Activated CD4-positive, alpha-beta memory T cell treated with anti-CD3 and anti-CD28 coated beads, Interleukin-2, amount 10 ng/mL, durations not matched to agents 7 days and 5 days (primary cell): ENCODE measurements at places on chromosomes 7 and 10.
A peak's percentile ranks its signal among the peaks of the same experiment; 100 is the strongest.

DNA sequence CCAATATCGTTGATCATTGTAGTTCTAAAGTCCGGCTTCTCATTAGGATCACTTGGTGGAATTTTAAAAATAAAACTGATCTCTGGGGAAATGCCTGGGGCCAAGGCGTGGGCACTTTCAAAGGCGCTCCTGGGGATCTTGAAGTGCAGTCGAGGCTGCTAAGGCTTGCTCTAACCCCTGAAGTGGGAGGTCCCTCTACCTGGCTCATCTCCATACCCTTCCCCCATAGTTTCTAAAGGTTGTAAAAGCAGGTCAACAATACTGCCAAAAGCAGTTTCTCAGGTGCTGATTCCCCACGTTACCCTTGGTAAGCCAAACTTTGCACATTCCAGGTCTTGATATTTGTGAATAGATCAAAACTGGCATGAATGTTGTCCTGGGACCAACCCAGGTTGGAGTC lies 79.0 kb upstream of the SP8 start:
- DNase-seq, result no peak

DNA sequence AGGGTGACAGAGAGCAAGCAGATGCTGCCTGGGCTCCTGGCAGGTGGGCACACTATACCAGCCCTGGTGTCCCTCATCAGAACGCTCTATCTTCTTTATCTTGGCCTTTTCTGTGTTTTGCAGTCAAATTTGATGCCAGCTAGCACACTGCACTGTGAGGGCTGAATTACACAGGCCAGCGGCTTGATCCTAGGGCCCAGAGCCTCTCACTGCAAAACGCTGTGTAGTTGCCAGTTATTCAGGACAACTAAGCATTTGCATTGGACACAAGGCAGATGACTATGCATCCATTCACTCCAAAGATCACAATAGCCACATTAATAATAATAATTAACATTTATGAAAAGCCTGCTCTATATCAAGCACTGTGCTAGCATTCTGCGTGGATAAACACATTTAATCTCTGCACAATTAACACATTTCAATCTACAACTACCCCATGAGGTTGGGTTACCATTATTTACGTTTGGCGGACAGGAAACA lies 100.3 kb downstream of the PAXIP1 start:
- no peak for DNase-seq

DNA sequence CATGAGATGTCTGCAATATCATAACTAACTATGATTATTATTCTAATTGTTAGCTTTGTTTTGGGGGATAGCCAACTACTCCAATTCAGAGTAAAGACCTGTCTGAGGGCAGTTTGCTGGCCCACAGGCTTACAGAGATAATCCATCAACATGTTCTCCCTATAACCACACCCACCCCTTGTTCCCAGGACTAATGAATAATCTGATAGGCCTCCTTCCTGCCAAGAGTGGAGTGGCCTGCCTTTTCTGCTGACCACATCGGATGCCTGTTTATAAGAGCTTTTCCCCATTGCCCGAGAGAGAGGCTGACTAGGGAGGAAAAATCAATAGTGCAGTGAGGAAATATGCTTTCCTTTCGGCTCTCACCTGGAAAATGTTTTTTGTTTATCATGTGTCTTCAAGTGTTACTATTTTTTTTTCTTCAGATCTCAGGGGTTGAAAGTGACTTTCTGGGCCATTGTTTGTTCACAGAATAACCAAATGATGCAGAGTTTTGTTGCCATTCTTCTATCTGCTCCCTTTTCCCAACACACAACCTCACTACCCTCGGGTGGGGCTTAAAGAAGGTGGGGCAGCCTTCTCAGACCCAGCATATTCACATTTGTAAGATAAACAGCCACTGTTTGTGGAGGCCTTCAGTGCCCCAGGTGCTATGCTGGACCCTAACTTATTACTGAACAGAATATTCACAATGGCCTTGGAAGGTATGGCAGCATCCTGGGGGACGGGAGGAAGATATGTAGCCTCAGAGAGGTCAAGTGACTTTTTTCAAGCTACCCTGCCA lies 38.4 kb downstream of the PLPP4 start:
- no peak for DNase-seq

DNA sequence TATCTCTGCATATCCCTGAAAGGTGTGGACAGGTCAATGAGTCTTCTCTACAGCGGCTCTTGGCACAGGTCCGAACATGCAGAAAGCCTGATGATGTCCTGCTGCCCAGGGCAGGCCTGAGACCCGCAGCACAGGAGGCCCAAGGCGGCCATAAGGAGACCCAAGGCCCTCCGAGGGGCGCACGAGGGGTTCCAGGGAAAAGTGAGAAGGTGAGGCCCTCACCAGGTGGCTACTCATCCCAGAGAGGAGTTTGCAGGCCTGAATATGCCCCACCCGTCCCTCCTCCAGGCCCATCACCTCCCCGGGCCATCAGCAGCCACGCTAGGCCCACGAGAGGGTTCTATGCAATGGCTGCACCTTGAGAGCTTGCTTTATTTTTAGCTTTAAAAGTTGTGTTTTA lies 173.4 kb upstream of the RHEB start:
- DNase-seq, result no peak

- no peak for DNase-seq
These were observed 7.7 kb upstream of the TRUB1 start for GRCh38 chr10:114930320-114930719.

- no peak for DNase-seq
These were observed 55.7 kb upstream of the ANTXRL start for GRCh38 chr10:46231087-46231486.

DNA sequence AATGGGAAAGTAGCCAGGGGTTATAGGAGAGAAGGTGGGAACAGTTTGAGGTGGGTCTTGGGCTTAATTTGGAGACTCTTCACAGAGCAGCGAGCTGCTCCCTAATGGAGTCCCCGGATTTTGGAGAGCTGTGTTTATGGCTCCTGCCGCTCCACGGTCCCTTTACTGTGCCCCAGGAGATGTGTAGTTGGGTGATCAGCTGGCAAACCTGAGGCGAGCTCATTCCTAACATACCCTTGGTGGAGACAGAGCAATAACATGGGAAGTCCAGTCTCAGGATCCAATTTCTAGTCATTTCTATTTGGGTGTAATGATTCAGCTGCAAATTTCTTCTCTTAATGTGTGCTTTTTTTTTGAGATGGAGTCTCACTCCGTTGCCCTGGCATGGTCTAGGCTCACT lies 1.5 kb downstream of the GARIN1A start:
- DNase-seq, result no peak

- DNase-seq, result peak; percentile 25
These were observed 33.9 kb upstream of the SLC29A3 start for GRCh38 chr10:71285180-71285545.

GRCh38 chr7:133183042-133183794 lies 69.7 kb upstream of the EXOC4 start:
- DNase-seq, result no peak

GRCh38 chr10:61847087-61847486 lies 54.4 kb upstream of the ARID5B start:
- no peak for DNase-seq

DNA sequence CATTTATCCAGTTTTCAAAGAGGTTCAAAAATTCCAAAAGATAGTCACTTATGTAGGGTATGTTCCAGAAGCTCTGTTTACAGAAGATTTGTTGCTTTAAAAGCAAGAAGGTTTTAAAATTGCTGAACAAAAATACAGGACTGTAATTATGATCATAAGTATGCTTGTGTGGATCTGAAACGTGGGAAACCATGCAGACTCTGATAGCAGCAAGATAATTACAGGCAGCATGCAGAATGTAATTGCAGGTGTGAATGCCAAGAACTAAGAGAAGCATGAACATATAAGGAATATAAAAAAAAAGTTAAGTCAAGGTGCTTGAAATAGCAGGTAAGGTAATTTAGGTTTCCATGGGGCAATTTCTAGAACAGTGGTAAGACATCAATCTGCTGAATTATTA lies 405.7 kb downstream of the ARL4A start:
- DNase-seq, result no peak

DNA sequence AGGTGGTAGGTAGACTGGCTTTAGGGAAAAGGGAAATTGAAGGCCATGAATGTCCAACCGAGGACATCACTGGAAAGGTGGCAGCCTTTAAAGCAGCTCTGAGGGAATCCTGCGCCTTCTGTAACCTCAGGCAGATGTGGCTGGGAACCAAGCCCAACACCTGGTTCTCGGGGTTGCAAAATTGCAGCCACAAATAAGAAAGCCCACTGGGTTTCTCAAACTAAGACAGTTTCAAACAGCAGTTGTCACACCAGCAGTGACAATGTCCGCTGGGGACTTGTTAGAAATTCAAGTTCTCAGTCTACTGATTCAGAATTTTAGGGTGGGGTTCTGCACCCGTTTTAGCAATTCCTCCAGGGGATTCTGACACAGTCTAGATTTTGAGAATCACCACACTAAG lies 42.7 kb upstream of the STEAP1B start:
- DNase-seq, result no peak

GRCh38 chr10:20993830-20994527 lies 96.9 kb upstream of the NEBL start:
- no peak for DNase-seq

DNA sequence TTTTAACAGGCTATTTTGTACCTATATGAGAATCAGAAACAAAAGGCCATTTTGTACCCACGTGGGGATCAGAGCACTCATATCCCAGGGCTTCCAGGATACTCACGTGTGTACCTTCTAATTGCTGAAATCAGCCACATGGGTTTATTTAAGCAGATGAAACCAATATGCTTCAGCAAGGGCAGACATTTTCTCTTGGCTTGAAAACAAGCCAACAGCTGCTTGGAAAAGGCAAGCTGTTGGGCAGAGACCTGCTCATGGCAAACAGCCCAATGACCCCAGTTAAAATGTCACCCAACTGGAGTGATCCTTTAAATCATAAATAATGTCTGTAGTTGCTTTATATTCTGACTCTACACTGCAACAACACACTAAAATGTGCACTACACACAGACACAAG lies 26.5 kb upstream of the TOMM7 start:
- no peak for DNase-seq

- DNase-seq, result peak; percentile 7
These were observed 42.2 kb upstream of the CAMK2B start for GRCh38 chr7:44367475-44368043.

DNA sequence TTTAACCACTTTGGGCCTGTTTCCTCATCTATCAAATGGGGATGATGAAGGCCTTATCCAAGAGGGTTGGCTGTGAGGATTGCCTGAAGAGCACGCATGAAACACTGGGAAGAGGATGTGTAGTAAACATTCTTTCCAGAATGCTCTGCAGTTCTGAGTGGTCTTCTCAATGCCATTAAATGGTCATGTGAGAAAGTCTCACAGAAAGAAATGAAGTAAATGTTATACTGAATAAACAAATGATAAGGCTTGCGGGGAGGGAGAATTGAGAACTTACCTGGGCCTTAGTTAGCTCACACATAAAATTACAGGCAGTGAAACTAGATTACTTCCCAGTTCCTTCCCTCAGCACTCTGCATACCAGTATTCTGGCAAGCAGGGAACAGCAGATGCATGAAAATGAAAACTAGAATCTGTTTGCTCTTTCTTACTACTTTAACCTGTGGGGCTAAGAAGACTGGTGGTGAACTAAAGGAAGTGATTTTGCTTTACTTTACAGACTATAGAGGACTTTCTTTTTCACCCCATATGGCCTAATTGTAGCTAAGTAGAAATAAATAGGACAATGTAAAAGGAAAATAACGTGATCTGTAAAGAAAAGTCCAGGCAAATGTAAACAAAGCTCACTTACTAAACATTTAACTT lies 135.3 kb upstream of the CCDC6 start:
- no peak for DNase-seq

- no peak for DNase-seq
These were observed 276.1 kb upstream of the NEBL start for GRCh38 chr10:21172930-21173801.

DNA sequence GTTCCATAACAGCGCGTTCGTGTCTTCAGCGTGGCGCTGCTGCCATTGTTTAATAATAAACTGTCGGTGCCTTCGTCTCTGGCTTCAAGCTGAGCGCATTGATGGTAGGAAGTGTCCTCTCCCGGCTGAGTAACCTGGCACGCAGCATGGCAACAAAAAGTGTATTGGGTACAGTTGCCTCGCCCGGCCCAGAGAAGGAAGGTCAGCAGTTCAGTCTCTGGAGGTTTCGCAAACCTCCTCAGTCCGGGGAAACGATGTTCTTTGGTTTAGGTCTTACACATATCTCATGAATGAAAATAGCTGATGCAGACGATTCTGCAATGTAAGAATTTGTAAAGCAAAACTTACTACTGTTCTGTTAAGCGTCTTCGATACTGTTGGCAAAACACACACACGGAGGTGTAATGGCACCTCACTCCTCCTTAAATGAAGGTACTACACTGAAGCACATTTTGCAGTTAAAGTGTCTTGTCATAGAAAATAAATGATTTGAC lies 739 bp upstream of the CCDC186 start:
- DNase-seq, result no peak

- no peak for DNase-seq
These were observed 182.6 kb upstream of the LYZL1 start for GRCh38 chr10:29106287-29106686.

GRCh38 chr7:151948039-151948438 lies 8.2 kb upstream of the GALNTL5 start:
- DNase-seq, result no peak

DNA sequence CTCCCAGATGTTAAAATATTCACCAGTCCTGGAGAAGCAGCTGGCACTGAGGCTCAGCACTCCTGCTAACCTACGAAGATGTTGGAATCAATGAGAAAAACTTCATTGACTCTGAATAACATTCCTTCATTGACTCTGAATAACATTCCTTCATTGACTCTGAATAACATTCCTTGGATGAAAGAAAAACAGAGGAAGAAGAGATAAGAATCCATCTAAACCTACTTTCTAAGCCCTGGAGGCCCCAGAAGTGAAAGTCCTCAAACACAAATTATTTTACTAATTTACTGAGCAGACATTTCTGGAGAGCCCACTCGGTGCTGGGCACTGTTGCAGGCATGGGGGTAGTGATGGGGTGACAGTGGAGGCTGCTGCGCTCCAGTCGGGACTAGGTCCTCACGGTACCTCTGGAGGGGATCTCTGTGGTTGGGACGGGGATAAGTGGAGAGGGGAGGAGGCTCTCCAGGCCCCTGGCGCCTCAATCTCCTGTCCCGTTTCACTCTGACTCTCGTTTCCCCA lies 254.1 kb downstream of the WDR37 start:
- no peak for DNase-seq

DNA sequence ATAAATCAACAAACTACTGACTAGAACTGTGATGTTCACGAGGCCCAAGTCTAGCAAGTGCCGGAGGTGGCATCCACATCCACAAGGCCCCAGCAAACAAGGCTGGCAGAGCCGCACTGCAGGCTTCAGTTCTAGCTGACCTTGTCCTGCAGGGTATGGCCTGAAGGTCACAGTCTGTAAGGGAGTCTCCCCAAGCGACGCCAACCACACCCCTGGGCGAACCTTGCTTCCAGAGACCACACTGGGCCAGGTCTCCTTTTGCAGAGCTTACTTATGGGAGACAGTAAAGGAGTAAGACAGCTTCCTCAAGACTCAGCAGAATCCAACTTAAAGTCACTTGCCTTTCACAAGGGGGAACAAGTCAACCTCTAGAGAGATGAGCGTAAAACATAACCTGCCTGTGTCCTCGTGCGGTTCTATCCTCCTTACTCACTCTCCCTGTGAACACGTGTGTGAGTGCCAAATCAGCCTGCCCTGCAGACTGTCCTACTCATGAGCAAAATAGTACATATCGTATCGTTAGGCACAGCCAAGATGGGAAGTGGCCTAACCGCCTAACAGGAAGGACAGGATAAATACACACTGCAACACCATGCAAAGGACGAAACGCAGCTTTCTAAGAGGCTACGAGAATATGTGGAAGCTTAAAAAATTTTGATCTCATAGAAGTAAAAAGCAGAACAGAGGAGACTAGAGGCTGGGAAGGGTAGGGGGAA lies 22.7 kb downstream of the FAM53B start:
- DNase-seq, result no peak

GRCh38 chr10:86345859-86346798 lies 20.5 kb downstream of the GRID1 start:
- no peak for DNase-seq
